ENCODE measurements at places on chromosomes 11 and 22.

GRCh38 chr22:29217827-29218757 lies 12.4 kb downstream of the EMID1 start:
- DNase-seq: no peak

DNA sequence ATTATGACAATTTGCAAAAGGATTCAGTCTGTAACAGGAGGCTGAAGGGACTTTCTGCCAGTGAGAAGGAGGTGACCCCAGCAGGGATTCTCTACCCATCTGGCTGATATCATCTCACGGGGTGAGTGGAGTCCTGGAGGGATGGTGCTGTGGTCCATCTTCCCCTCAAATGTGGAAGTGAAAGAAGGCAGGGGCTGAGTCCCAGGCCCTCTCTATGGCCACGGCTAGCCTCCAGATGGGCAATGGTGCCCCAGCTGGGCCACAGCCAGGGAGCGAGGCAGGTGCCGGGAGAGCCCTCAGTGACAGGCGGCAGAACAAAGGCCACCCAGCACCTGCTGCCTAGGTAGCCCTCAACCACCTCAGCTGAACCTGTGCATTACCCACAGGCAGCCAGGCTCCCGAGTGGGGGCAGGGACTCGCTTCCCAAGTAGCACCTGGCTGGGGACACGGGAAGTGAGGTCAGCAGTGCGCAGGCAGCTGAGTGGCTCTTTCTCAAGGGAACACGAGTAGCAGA lies 6.7 kb downstream of the NECTIN1 start:
- DNase-seq: no peak

DNA sequence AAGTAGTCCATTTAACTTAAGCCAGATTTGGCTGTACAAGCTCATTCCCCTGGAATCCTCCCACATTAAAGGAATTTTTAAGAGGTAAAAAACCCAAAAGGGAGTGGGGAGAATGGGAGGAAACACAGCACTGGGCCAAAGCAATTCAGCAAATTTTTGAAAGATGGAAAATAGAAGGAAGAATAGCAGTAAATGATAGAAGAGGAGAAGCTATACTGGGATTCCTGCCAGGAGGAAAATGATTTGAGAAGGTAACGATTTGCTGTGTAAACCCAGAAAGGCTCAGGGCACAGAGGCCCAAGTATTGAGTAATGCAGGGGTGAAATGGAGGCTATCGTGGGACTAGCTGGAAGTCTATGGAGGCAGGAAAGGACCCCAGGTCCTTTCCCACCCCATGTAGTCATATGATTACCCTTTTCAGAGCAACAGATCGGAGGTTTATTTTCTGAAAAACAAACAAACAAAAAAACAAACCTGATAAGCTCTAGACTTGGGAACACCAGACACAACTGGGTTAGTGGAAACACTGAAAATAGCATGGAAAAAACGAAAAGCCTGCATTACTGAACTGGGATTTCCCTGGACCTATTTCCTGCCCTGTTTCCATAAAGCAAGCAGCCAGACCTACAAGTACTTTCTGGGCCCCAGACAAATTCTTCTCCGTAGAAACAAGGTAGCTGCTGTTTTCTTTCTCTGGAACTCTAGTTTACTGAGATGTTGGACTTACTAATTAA lies 140.0 kb downstream of the SWAP70 start:
- no peak for DNase-seq

GRCh38 chr11:67248653-67249052 lies 17.6 kb upstream of the GRK2 start:
- no peak for DNase-seq

DNA sequence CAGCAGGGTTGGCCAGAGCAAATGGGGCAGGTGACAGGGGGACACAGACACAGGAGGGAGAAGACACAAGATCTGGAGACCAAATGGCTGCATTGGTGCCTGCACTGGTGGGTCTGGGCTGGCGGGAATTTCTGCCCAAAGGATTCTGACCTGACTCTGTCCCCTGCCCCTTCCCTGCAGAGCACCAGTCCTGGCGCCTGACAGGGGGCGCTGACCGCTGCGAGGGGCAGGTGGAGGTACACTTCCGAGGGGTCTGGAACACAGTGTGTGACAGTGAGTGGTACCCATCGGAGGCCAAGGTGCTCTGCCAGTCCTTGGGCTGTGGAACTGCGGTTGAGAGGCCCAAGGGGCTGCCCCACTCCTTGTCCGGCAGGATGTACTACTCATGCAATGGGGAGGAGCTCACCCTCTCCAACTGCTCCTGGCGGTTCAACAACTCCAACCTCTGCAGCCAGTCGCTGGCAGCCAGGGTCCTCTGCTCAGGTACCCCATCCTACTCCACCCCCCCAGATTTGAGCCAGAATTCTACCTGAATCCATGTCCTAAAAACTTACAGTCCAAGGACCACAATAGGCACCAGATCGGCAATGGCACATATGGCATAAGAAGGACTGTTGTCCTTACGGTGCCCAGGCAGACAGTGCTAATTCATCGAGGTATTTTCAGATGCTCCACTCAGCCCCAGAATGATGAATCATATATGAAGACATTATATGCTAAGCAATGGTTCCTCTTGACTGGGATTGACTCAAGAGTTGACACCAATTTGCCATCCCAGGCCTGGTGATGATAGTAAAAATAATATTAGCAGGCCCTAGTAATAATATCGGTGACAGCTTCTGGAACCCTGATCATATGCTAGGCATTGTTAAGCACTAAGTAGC lies 38.2 kb downstream of the CD6 start:
- no peak for DNase-seq

- DNase-seq: no peak
Measured at GRCh38 chr11:68523033-68523432, 62.5 kb downstream of the PPP6R3 start.

- no peak for DNase-seq
Measured at GRCh38 chr11:123580557-123581275, 73.7 kb downstream of the SCN3B start.

DNA sequence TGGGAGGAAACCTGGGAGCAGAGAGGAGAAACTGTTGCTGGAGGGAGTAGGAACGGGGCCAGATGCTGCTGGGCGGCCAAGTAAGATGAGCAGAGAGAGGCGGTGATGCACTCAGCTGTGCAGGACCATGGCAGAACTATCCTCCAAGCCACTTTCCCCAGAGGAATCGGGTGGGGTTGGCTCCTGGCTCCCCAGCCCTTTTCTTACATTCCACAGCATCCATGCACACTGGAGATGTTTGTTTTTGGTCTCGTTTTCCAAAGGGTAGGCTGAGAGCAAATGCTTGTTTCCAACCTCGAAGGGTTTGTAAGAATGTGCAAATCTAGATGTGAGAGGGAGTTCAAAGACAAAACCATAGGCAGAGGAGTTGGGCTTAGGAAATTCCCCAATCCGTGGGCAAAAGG lies 73.2 kb downstream of the DBX1 start:
- no peak for DNase-seq

GRCh38 chr11:95068549-95068948 lies 1.8 kb downstream of the SRSF8 start:
- DNase-seq: no peak

- DNase-seq: no peak
Measured at GRCh38 chr11:112856133-112856532, 105.1 kb upstream of the NCAM1 start.

- DNase-seq: no peak
Measured at GRCh38 chr22:31538815-31539214, 42.5 kb downstream of the SFI1 start.

- DNase-seq: no peak
Measured at GRCh38 chr11:132357811-132358572, 987.6 kb downstream of the NTM start.

- no peak for DNase-seq
Measured at GRCh38 chr22:40118979-40119378, 58.7 kb upstream of the TNRC6B start.

- DNase-seq: no peak
Measured at GRCh38 chr22:47623763-47624148, 861.3 kb downstream of the TBC1D22A start.

- no peak for DNase-seq
Measured at GRCh38 chr11:3165152-3165705, at the start of gene OSBPL5. TSS of gene OSBPL5 (minus strand) at chr11:3165310. CDS start at chr11:3129148, 36,162 bp downstream.

DNA sequence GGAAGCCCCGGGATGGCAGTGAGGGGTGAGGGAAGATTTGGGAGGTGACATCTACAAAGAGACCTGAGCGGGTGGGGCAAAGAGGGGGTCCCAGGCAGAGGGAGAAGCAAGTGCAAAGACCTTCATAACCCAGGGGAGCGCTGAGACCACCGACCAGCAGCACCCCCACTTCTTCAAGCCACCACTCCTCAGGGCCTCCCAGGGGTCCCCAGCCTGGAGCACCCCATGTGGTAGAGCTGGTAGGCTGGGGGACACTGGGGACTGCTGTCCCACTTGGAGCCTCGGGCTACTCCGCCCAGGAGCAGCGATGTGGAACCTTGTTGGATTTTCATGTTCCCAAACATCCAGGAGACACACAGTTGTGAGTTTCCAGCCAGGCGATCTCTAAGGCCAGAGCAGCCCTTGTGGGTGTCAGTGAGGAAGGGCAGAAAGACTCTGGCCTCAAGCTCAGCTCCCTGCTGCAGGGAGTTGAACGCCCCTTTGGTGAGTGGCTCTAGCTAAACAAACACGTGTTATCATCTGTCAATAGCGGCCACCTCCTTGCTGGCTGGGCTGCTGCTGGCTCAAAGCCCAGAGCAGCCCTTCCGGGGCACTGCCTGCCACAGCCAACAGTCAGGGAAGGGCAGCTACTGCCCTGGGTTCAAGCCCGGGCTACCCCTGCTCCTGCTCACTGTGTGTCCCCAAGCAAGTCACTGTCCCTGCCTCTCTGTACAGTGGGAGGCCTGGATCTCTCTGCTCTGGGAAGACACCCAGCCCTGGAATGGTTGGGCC lies 25.7 kb upstream of the CHKA start:
- DNase-seq: no peak

DNA sequence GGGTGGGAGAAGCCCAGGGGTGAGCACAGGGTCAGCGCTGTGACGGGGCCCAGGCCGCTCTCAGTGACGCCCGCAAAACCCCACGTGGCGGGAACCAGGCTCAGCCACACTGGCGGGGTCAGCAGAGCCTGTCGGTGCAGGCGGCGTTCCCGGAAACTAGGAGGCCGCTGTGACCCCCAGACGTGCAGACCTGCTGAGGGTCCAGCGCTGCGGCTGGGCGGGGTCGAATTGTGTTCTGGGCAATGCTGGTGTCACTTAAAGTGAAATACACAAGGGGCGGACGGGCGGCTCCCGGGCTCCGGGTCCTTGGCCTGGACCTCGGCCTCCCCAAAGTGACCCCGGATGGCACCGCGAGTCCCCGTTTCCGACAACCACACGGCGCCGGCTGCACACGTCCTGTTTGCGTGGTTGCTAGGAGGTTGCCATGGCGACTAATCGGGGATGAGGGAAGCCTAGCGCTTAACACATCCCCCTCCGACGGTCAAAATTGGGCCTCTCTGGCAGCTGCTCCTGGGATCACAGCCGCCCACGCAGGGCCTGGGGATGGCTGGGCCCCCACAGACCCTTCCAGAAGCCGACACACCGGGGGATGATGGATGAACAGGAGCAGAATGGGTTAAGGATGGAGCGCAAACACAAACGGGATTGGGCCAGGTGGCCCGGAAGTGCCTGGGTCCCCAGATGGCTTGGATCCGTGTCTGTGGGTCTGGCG lies 81.7 kb upstream of the PRR5 start:
- DNase-seq: no peak

DNA sequence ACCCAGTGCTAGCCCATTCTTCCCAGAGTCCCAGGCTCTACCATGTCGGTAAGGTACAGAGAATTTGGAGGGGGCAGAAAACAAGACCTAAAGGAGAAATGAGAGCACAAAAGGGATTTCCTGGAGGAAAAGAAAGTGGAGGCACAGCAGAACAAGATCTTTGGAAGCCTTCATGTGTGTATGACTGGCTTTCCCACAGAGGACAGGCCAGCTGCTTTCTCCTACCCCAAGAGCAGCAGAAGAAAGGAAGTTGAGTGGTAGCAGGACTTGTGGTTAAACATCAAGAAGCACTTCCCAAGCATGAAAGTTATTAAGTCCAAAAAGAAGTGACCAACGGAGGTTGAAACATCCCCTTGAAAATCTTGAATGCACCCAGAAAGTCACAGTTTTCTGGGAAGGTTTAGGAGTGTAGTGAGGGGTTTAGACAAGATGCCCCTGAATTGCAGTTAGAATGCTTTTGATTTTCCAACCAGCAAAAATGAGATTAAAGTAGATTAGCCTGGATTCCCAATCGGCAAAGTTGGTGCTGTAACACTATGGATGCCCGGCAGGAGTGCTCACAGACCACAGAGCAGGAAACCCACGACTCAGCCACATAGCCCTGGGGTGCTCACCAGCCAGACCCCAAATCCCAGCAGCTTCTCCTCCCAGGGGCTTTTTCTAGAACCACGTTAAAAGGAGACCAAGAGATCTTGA lies 608 bp downstream of the TMPRSS13 start:
- DNase-seq: no peak

- DNase-seq: no peak
Measured at GRCh38 chr22:50018608-50019285, 6.2 kb upstream of the IL17REL start.

GRCh38 chr22:25453557-25453956 lies 110.9 kb upstream of the GRK3 start:
- no peak for DNase-seq

- DNase-seq: no peak
Measured at GRCh38 chr22:38461414-38462081, 6.3 kb upstream of the KDELR3 start.

DNA sequence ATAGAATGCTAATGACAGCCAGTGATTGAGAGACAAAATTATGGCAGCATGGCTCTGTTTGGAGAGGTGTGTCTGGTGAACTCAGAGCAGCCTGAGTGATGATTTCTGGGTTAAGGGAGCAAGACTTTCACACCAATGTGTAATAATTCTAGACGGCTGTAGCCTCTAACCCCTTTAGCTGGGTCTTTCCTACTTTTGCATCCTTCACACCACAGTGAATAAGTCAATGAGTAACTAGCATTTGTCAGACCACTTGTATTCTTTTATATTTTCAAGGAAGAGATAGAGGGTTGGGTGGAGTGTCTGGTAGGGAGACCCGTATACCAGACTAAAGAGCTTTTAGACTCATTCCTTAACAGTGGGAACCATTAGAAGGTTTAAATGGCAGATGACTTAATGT lies 50.4 kb downstream of the ATXN10 start:
- no peak for DNase-seq

DNA sequence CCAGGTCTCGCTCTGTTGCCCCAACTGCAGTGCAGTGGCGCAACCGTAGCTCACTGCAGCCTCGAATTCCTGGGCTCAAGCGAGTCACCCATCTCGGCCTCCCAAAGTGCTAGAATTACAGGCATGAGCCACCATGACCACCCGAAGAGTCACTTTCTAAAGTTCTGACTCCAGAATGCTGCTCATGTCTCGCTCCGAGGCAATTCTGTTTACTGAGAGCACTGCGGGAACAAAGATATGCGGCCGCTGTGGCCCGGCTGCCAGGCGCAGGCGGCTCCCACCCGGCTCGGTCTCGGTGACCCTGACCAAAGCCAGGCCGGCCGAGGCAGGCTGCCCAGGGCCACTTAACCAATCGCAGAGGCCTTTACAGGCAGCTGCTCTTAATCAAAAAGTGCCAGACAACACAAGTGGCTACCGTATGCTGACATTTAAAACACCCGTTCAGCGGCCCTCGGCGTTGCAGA lies 78.7 kb downstream of the PHF21B start:
- DNase-seq: no peak

- DNase-seq: no peak
Measured at GRCh38 chr11:133597236-133597635, 64.9 kb upstream of the OPCML start.

GRCh38 chr22:19550382-19550781 lies 26.2 kb upstream of the CLDN5 start:
- DNase-seq: no peak

- DNase-seq: no peak
Measured at GRCh38 chr22:38347944-38348750, 30.9 kb upstream of the CSNK1E start.

- peak; percentile 92 for DNase-seq
Measured at GRCh38 chr22:27719535-27720227, 81.9 kb downstream of the MN1 start.
